ENCODE measurements at places on chromosomes 3 and 15. TPM values are rescaled to one million over a fixed set of nuclear protein-coding genes. Genes with fewer than 3 reads are reported as not detected.

Gene TM4SF1
- 657 TPM for total RNA-seq

Gene GOLGA8G
- total RNA-seq, result not detected

Gene PTPRG
- total RNA-seq, result 18.6 TPM

Gene TGM5
- not detected for total RNA-seq

Gene AP3B2
- total RNA-seq, result under 0.01 TPM
